Stimulated activated CD4-positive, alpha-beta T cell treated with anti-CD3 and anti-CD28 coated beads, Interleukin-1b, Interleukin-23, amount 100 ng/mL, for 4 hours (primary cell): ENCODE measurements at places on chromosomes 4 and X.
A peak's percentile ranks its signal among the peaks of the same experiment; 100 is the strongest.

- no peak for DNase-seq
These were observed 72.3 kb upstream of the ZNF518B start for GRCh38 chr4:10529291-10530136.

GRCh38 chr4:172514011-172514410 lies 654.6 kb upstream of the GALNT7 start:
- DNase-seq, result no peak

DNA sequence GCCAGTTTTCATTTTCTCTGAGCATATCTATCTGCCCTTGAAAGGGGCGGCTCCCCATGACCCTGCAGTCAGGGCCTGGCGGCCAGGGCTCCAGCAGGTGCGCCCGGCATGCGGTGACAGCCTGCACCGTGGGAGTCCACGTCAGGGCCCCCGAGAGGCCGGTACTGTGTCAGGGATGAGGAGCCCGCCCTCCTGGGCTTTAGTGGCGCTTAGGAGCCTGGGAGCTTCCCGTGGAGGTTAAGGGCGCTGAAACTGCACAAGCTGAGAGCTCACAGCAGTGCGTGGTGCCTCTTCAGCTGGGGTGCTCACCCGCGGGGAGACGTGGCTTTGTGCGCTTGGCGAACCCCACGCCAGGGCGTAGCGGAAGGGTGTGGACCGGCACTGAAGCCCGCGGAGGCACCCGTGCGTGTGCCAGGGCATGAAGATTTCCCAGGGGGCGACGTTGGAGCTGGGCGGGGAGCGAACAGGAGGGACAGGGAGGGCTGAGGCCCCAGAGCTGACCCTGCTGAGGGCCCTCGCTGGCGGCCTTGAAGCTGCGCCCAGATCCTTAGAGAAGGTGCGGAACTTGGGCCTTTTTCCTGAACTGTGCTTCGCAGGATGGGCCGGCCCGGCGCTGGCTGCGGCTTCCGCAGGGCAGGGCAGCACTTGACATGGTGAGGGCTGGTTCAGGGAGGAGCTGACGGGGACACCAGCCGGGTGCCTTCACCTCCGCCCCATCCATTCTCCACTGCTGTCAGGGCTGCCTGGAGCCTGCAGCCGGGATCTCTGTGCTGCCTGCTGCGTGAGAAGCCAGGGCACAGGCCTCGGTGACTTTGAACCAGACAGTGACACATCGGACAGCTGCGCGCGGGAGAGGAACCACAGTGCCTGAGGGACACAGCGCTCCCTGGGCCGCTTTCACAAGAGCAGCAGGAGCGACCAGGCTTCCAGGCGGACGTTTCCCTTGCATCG lies 32.9 kb downstream of the HTT-AS start:
- no peak for DNase-seq

GRCh38 chr4:45621971-45622370 lies 501.9 kb downstream of the GABRG1 start:
- no peak for DNase-seq

GRCh38 chr4:89294573-89295269 lies 12.9 kb downstream of the GPRIN3 start:
- no peak for DNase-seq

DNA sequence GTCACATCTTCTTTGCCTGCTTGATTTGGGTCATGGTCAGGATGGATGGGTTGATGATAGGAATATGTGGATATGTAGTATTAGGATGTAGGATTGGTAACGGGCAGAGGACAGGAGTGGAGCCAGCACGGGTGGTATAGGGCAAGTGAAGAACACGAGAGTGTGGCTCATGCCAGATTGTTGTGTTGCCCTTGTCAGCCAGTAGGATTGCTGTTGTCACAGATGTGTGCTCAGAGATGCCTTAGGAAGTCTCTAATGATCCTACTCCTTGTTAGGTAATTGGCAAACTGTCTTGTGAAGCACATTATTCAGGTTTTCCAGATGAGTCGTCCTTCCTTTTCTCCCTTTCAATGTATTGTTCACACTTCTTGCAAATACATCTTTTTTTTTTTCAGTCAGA lies 5.5 kb downstream of the ATP10D start:
- DNase-seq, result no peak

DNA sequence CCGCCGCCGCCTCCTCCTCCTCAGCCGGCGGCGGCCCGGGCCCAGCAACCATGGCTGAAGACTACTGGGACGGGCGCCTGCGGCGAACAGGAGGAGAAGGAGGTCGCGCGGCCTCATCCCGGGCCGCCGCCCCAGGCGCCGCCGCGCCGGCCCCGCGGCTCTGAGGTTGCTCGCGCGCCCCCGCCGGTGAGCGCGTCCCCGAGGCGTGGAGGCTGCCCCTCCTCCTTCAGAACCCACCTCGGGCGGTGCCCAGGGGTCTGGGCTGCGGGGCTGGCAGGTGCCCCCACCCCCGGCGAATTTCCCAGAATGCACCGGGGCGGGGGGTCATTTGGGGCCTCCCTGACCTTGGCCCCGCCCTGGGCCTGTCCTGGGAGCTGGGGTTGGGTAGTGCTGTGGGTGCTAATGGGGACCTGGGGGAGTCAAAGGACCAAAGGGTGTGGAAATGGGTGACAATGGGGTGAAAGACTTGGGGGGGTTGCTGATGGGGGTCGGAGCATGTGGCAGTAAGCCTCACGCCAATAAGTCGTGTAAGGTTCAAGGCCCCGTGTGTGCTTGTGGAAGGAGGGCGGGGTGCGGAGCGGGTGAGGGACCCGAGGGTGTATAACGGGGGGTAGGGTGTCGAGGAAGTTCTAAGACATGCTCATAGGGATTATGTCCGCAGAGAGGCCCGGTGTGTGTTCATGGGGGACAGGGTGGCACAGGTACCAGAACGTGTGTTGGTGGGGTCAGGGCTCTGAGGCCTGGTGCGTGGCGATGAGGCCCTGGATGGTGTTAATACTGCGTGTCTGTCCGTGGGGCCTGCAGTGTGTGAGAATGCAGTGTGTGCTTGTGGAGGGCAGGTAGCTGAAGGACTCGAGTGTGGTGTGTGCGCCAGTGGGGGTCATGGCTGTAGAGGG lies 687 bp downstream of the CDK16 start:
- DNase-seq, result peak; percentile 48

GRCh38 chr4:71586087-71586763 lies 197.7 kb downstream of the GC start:
- DNase-seq, result no peak

DNA sequence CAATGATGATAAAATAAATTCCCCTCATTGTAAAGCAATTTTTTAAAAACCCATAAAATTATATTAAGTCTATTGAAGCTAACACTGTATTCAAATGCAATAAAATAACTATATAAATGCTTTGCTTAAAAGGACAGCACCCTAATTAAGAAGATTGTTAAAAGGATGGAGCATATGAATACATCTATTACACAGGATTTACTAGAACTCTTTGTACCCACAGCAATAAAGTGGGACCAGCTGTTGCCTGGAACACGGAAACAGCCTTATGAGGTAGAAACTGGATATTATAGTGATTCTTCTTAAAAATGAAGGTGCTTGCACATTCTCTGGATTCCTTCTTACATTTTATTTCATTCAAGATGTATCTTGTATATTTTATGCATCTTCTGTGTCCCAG lies 298.7 kb upstream of the KLF3 start:
- no peak for DNase-seq

- no peak for DNase-seq
These were observed 271.2 kb downstream of the NLGN4X start for GRCh38 chrX:5957506-5957905.

DNA sequence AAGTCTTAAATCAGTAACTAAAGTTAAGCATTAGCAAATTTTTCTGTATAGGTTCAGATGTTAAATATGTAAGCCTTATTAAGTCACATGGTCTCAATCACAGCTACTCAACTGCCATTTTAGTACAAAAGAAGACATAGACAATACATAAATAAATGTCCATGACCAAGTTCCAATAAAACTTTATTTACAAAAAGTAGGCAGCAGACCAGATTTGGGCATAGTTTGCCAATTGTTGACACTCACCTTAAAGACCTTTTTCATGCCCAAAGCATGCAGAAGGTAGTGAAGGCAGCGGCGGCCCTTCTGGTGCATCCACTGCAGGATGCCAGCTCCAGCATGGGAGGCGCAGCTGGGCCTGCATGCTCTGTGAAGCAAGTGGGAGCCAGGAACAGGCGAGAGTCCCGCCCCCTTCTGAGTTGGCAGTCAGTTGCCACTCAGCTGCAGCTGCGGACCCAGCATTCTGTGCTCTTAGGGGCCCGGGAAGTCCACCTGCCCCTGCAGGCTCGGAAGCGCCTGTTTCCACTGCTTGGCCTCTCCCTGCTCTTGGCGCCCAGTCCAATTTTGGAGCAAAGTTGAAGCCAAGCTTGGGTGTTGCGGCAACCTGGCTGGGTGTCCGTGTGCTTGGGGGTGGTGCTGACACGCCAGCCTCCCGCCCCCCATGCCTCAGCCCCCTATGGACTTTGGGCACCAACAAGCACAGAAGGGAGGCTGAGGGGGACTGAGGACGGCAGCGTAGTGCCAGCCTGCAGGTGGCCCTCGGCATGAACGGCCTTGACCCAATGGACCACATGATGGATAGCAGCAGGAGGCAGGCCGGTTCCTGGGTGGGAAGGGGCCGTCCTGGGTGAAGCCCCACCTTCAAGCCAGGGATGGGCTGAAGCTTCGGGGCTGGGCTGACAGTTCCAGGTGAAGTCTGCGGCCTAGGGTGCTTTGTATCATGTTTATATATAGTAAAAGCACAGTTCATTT lies 42.4 kb upstream of the PABPC4L start:
- DNase-seq, result no peak

DNA sequence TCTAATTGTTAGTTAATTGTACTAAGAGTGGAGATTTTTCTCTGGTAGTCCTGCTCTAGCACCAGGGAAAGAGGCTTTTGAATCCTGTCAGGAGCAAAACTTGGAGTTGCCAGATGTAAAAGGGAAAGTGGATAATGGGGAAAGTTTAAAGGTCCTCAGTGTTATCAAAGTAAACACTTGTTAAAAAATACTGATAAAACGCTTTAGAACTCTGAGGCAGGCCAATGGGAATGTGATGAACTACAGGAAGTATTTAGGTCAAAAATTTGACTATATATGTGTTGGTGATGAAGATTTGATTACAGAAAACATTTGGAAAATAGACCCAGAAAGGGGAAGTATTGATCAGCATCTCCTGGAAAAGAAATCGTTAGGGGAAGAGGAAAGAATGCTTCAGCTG lies 32.8 kb downstream of the SERPINA7 start:
- no peak for DNase-seq

- DNase-seq, result no peak
These were observed 40.4 kb downstream of the CPEB2 start for GRCh38 chr4:15042529-15043167.

DNA sequence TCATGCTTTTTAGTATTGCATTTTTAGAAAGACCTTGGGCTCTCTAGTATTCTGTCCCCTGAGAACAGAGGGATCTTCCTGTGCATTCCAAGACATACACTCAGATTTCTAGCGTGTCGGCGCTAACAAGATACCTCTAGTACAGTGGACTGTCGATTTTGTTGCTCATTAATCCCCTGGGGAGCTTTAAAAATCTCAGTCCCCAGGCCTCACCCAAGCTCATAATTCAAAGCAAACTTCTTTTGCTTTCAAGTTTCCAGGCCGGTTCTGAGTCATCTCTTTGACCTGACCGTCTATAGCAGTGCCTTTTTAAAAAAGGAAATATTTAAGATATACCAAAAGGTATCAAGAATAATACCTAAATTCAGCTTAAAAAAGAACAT lies 137.0 kb downstream of the AMMECR1 start:
- DNase-seq, result no peak

- DNase-seq, result no peak
These were observed 32.7 kb upstream of the CASK start for GRCh38 chrX:41956027-41956426.
